Transverse colon (tissue), 4 donors: ENCODE measurements at places on chromosomes 13 and 19.

DNA sequence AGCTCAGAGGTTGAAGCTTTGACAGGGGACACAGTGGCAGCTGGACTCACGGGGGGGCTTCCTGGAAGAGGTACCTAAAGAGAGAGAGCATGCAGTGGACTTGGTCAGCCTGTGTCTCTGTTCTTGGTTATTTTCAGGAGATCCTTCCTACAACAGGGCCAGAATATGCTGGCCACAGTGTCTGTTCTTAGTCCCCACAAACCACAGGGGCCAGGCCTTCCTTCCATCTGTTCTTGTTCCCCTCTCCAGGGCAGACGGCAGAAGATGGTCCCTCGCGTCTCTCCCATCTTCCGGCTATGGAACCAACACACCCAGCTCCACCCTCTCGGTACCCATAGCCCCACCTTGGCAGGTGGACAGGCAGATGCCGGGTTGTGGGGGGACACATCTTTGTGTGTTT, 24.8 kb downstream of the MAST3 start:
- no peak for DNase-seq

DNA sequence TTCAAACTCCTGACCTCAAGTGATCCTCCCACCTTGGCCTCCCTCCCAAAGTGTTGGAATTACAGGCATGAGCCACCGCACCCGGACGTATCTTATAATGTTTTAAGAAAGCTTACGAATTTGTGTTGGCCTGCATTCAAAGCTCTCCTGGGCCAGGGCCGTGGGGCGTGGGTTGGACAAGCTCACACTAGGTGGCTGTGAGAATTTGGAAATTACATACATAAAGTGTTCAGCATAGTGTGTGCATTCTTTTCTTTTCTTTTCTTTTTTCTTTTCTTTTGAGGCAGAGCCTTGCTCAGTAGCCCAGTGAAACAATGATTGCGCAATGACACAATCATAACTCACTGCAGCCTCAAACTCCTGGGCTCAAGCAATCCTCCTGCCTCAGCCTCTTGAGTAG, 2.6 kb downstream of the ZSWIM4 start:
- no peak for DNase-seq

- DNase-seq: no peak
These were observed 15.7 kb downstream of the TJP3 start for GRCh38 chr19:3723883-3724282.

DNA sequence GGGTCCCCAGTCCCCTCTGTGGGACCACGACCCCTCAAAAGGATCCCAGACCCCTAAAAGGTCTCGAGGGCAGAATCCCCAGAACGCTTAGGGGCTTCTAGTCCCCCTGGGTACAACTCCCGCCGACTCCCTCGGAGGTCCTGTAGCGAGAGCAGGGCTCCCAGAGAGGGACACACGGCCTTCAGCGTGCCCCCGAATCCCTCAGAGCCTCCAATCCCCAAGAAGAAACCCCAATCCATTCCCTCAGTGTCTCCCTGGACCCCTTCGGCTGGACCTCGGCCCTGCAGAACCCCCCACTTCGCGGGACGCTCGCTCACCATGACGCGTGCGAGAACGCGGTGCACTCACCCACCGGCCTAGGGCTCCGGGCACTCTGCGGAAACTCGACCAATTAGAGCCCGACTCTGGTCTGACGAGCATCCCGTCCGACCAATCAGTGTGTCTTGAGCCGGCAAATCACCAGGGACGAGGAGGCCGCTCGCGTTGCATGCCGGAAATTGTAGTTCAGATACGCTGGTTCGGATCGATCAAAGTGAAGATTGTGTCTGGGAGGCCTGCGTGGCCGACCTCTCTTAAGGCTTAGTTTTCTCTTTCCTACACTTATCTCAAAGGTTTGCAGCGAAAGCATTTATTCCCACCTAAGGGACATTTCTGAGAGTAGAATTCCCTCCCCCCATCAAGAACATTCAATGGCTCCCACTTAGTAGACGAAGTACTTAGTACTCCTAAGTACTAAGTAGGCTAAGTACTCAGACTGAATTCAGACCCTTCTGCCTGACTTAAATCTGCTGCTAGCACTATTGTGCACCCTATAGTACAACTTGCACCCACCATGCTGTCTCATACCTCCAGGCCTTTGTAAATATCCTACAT, at the start of gene TMEM161A:
Gene TMEM161A, minus strand, starts transcription at position 370 of the 873 bp plus-strand sequence. Its CDS starts 50 bp downstream, at position 320.
- DNase-seq: peak; percentile 98

GRCh38 chr19:41206926-41207750, 11.9 kb upstream of the AXL start:
- DNase-seq: peak; percentile 48

GRCh38 chr19:17496337-17496997, 15.0 kb upstream of the PGLS start:
- peak; percentile 81 for DNase-seq

- DNase-seq: no peak
These were observed 8.8 kb downstream of the ERCC2 start for GRCh38 chr19:45361608-45362007.

- DNase-seq: no peak
These were observed 46.0 kb downstream of the MICU2 start for GRCh38 chr13:21557995-21558394.

DNA sequence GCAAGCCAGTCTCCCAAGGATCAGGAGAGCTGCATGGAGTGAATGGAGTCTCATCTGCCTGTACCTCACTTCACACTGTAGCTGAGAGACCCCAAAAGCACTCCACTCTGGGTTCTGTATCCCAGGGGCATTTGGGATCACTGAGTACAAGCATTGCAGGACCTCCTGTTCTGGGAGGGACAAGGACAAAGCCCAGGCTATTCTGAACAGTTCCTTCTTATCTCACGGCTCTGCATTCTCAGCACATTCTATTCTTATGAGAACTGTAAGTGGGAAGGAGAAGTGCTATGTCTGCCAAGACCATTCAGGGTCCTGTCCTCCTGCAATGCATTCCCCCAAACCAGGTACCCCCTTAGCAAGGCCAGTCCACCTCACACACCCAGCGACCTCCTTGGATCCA, 42.8 kb downstream of the RNF6 start:
- DNase-seq: no peak

DNA sequence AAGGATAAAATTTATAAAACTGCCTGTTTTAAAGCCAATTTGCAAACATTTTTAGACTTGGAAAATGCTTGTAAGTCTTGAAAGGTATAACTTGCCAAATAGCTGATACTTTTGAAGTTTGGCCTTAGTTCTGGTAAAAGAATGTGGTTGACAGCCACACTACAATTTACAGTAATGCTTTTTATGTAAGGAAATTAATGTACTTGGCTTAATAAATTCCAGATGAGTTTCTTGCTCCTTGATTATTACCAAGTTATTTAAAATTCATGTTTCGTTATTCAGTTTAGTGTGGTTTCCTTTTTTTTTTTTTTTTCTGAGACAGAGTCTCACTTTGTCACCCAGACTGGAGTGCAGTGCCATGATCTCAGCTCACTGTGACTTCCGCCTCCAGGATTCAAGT, 14.9 kb downstream of the LMO7 start:
- DNase-seq: no peak

DNA sequence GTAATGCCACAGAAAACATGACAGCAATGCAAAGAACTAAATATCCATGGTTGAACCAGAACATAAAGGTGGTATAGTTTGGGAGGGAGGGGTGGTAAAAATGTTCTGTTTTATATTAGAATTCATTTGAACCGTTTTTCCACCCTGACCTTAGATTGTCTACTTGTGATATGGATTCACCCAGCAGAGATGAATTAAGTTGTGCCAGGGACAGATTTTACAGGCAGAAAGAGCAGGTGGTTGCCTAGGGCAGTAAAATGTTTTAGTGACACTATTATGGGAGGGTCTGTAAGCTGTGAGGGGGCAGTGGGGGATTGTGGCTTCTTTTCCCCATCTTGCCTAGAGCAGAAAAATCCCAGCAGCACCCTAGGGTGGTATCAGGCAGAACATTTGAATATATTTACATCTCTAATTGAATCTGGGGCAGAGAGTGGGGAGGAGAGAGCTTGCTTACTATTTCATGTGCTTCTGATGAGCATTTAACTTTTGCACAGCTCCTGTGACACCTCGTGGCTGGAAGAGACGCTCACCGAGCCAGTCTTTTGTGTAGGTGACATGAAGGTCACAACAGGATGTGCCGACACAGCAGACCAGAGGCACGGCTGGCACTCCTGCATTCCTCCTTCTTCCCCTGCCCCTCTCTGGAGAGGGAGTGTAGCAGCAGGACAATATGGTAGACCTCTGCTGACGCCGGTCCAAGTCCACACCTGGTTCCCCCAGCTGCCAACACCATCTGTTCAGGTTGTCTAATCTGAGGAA, 452.3 kb downstream of the IRS2 start:
- DNase-seq: no peak

DNA sequence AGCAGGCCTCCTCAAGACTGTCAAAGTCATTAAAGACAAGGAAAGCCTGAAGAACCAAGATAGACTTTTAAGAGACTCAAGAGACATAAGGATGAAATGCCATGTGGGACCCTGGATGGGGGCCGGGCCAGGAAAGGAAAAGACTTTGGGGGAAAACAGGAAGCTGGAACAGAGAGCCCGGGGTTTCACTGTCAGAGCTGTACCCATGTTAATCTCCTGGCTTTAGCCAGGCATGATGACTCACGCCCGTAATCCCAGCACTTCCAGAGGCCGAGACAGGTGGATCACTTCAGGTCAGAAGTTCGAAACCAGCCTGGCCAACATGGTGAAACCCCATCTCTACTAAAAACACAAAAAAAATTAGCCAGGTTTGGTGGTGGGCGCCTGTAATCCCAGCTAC, 5.6 kb upstream of the KLF16 start:
- no peak for DNase-seq

- DNase-seq: no peak
These were observed 69.1 kb downstream of the URI1 start for GRCh38 chr19:30011051-30011578.

- no peak for DNase-seq
These were observed 327.8 kb downstream of the ATP8A2 start for GRCh38 chr13:25699600-25699999.

GRCh38 chr13:24052547-24053518, 107.7 kb upstream of the SPATA13 start:
- DNase-seq: peak; percentile 15

GRCh38 chr13:46352805-46353204, 34.2 kb downstream of the RUBCNL start:
- DNase-seq: no peak
